ENCODE measurements at places on chromosomes 5 and 9.

- DNase-seq, result no peak
Observed at GRCh38 chr9:131397100-131397790, 3.4 kb downstream of the PRRC2B start.

DNA sequence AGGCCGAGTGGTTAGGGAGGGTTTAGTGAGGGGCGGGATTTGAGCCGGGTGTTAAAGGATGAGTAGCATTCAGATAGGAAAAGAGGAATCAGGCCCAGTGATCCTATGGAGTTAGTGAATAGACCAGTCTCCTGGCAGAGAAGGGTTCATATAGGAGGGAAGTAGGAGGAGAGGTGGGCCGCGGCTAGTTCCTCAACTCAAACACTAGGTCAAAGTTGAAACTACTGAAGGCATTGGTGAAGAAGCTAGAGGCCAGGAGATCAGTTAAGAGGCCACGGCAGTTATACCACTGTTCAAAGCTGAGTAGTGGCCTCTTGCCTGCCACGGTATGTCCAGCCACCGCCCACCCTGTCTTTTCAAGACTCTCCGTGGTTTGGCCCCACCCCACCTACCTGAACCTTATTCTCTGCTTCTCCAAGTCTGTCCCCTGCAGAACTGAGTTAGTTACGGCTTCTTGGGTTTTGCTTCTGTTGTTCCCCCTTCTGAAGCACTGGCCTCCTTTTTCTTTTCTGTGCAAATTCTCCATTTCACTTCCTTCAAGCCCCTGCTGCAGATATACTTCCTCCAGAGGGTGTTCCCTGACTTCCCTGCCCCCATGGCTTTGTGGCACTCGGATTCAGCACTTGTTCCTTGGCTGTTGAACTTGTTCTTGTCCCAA, 1.8 kb downstream of the ZBTB34 start:
- no peak for DNase-seq

DNA sequence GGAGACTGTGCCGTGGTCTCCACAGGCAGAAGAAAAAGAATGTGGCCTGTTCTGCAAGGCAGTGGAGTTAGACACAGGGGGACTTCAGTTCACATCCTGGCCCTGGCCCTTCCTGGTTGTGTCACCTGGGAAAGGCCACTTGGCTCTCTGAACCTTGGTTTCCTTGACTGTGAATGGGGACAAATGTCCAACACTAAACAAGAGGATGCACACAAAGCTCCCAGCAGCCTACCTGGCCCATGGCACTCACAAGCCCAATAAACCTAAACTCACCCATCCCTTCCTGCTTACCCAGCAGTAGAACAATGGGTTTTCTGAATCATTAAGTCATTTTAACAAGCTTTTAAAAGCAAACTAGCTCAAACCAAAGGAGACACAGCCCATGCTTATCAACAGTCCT, 103.9 kb downstream of the FRMD3 start:
- no peak for DNase-seq

DNA sequence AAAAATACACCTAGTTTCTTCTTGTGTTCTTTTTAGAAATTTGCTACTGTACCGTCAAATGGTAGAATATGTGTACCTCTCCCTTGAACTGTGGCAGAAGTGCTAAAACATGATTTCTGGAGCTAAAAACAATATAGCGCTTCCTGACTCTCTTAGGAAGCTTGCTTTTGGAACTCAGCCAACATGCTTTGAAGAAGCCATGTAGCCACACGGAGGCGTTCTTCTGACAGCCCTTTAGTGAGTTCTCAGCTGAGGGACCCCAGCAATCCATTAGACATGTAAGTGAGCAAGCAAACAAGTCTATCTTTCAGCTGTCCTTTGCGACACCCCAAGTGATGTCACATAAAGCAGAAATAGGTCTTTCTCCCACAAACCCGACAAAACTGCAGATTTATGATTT, 917.0 kb downstream of the CDH9 start:
- DNase-seq, result no peak

- DNase-seq, result no peak
Observed at GRCh38 chr9:124411514-124412227, 3.6 kb downstream of the PSMB7 start.

DNA sequence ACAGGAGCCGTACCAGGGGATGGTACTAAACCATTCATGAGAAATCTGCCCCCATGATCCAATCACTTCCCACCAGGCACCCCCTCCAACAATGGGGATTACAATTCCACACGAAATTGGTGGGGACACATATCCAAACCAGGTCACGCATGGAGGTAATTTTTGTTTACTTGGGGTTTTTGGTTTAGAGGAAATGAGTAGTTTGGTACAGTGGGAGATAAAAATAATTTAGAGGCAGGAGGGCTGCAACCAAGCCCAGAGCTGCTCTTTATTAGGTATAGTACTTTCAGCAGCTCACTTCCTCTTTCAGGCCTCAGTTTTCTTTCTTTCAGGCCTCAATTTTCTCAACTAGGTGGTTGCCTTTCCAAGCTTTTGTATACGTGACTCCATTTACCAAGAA, 23.2 kb downstream of the PRUNE2 start:
- DNase-seq, result no peak
